ENCODE measurements at places on chromosomes 7 and 10. TPM values are rescaled to one million over a fixed set of nuclear protein-coding genes. Genes with fewer than 3 reads are reported as not detected.

The C7orf33 gene
- total RNA-seq = not detected

The OR2A7 gene
- 1.1 TPM for total RNA-seq

The HOXA10 gene
- 0.67 TPM for total RNA-seq

The HOXA2 gene
- total RNA-seq = 5.4 TPM

- no peak for ATAC-seq
Observed at GRCh38 chr7:122893486-122893885, 7.2 kb upstream of the CADPS2 start.

- no peak for ATAC-seq
Observed at GRCh38 chr7:12257582-12257981, 46.5 kb downstream of the TMEM106B start.

- ATAC-seq = no peak
Observed at GRCh38 chr7:16350634-16351033, 70.7 kb downstream of the CRPPA start.

- no peak for ATAC-seq
Observed at GRCh38 chr10:25465582-25466372, 291.0 kb downstream of the GPR158 start.

DNA sequence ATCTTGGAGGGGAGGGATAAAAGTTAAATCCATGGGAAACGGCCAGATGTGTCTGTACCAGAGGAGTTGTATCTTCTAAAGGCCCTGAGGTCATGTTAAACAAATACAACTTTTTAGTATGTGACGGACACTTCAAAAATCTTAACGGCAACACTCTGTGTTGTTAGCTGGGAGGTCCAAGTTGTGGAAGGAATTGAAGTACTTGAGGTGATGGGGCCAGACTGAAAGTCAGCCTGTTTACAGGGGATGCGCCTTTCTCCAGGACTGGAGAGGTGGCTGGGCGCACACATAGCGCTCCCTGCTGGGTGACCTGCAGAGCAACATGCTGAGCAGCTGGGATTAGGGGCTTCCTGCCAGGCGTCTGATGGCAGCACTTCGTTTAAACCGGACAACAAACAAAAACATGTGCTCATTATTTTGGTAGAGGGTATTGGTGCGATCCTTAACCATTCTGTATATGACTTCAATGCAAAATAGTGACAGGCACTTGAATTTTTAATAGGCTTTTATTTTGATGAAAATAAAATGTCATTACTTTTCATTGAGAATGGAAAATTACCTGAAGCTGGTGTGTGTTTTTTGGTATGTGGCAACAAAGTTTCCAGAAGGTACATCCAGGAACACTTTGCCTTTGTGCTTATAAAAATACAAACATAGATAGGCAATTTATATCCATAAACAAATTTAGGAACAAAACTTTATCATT is 198.2 kb downstream of the MLLT10 start:
- peak; percentile 85 for ATAC-seq

DNA sequence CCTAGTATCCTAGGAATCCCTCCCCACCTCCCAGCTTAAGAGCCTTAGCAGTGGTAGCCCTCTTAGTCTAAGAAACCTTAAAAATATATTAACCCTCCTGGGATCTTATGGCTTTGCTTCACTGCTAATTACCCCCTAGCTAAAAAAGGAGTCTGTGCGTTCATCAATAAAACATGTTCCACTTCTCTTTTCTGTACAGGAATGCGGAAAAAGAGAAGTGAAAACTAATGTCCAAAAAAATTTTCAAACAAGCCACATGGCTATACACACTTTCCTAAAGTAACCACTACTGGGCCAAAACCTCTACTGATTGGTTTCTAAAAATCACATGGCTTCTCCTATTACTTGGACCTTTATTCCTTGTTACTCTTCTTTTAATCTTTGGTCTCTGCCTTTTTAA is 667.1 kb upstream of the LRRTM3 start:
- ATAC-seq = no peak

- peak; percentile 43 for ATAC-seq
Observed at GRCh38 chr7:46754140-46754720, 827.7 kb downstream of the TNS3 start.

DNA sequence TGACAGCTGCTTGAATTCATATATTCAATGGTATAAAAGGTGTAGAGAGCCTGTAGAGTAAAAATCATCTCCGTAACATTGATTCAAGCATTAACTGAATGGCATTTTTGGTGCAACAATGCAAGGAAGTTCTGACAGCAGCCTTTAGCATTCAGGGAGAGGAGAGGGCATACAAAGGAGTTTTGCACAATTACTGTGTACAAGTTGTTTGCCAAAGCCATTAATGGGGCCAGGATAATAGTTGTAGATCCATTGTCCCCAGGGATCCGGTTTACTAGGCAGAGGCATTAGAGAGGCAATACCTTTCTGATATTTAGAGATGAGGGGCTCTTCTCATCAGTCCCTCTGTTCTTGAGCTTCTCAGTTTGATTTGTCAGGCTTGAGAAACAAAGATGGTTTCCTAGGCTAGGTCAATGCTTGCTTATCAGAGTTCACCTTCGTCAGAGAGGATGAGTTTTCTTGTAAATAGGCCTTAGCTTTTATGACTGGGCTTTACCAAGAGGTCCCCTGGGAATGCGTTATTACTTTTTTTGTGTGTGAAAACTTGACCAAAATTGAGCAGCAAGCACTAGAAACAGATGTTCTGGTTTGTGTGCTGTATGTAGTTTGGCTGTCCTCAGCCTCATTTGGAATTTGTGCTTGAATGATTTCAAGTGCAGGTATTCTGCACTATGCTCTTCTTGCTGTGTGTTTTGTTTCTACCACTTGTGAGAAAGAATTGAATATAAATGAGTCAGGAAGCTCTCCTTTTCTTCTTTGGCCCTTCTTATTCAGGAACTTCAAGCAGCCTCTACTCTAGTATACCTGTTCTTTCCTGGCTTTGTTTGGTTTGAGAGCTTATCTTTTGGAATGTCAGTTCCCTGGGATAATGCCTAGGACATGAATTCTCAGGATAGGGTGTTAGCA is 32.0 kb downstream of the SND1 start:
- no peak for ATAC-seq

DNA sequence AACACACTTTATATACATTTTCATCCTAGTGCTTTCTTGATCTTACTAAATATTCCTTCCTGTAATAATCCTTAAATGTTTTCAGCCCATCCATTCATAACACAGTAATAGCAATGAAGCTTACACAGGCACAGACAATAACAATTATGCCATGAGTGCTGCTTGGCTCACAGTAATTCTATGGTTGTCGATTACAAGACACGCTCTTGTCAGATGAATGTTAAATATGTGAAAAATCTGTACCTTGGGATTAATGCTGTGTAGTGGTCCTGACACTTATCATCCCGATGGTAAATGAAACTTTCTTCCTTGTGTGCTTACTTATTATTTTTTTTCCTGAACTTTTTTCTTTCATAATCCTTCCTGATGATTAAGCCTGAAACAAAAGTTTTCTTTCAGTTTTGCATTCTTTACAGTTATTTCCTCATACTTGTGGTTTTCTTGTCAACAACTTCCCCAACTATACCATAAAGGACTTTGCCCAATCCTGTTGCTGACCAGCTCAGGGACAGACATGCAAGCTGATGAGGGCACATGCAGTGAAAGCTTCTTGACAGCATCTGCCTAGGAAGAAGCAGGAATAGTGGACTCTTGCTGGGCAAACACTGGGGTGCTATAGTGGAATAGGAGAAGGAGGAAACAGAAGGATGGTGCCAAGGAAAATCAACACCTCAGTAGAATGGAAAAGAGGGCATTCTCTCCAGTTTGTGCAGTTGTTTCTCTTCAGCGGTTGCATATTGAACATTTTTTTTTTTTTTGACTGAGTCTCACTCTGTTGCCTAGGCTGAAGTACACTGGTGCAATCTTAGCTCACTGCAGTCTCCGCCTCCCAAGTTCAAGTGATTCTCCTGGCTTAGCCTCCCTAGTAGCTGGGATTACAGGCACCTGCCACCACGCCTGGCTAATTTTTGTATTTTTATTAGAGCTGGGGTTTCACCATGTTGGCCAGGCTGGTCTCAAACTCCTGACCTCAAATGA is 6.7 kb upstream of the MGAM2 start:
- peak; percentile 41 for ATAC-seq

GRCh38 chr10:35752469-35753461 is 110.7 kb upstream of the FZD8 start:
- no peak for ATAC-seq

DNA sequence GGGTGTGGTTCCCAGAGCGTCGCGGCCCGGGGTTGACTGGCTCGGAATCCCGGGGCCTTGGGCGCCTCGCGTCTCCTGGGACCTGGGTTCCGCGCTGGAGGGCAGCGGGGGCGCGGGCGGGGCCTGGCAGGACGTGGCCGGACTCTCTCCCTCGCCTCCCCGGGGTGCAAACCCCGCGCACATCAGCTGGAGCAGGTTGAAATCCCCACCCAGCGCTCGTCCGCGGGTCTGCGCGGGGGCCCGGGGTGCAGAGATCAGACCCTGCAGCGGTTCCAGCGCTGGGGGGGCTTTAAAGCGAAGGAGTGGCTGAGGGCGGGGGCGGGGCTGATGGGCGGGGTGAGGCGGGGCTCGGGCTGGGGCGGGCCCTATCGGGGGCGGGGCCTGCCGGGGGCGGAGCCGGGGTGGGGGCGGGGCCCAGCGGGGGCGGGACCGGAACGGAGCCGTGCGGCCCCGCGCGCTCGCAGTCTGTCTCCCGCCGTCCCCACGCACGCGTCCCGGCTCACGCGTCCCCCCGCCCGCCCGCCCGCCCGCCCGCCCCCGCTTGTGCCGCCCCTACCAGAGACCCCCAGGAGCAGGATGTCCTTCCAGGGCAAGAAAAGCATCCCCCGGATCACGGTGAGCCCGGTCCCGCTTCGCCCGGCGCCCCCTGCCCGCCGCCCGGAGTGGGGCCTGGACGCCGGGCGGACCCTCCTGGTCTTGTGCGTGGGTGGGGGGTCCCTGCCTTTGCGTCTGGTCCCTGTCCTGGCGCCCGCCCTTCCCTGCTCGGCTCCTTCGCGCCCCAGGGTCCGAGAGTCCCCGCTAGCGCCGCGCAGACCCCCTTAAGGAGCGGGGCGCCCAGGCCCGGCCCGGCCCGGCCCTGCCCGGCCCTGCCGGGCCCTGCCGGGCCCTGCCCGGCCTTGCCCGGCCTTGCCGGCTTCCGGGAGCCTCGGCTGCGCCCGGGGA is at the start of gene DPYSL4:
DPYSL4 (plus strand) TSS at position 461 of the 942 bp plus-strand sequence; CDS start at position 577, 116 bp downstream.
- peak; percentile 26 for ATAC-seq

DNA sequence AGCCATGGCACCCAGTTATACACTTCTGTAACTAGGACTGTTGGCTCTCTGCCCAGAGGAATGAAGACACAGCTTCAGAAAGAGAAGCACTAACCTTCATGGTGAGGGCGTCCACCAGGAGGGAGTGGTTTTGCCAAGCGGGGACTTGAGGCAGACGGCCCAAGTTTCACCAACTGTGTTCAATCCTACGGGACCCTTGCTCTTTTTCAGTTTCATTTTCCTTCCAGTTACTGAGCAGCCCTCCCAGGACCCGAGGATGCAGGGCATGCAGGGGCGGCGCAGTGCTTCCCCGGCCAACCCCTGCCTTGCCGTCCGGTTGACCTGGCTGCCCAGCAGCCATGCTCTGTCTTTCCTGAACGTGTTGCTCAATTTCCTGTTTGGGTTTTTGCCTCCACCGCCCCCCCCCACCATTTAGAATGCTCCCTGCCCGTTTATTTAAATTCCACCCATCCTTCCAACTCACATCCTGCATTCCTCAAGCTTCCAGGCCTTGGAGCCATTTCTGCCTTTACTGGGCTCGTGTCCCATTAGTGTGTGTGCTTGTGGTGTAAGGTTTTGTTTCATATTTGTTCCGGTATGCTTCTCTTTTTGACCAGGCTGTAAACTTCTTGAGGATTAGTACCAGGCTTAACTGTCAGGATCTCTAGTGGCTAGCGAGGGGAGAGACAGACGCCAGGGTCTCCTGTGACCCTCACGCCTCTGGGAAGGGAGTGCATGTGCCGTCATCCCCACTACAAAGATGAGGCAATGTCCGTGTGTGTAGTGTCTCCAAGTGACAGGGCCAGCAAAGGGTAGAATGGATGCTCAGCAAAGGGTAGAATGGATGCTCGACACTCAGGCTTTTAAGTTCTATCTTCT is 31.6 kb downstream of the IL15RA start:
- peak; percentile 68 for ATAC-seq

DNA sequence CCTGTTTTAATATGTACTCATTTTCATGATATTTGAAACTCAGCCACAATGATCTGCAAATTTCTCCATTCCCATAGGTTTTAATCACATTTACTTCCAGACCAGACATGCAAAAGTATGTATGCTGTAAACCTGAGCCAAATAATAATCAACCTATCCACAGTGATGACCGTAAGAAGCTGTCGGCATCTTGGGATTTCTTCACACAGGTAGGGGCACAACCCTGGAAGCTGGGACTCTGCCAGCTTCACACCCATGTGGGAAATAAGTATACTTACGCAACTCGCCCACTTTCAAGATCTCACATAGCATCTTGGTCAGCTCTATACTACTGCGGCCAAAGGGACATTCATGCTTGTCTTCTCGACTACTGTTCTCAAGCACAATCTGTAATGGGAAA is 352.3 kb downstream of the ELMO1 start:
- no peak for ATAC-seq

GRCh38 chr10:35372329-35372728 is 36.0 kb downstream of the CCNY start:
- peak; percentile 80 for ATAC-seq

Measured in gastroesophageal sphincter (tissue), 4 donors.